ENCODE measurements at places on chromosomes 5 and 9. TPM values are rescaled to one million over a fixed set of nuclear protein-coding genes. Genes with fewer than 3 reads are reported as not detected.

MED7 gene
- 14.2 TPM for total RNA-seq

SLC25A25 gene
- 22.9 TPM for total RNA-seq

MATR3 gene
- total RNA-seq = 139 TPM

PCDHA9 gene
- total RNA-seq = 0.14 TPM

DUSP1 gene
- 445 TPM for total RNA-seq

SELENOP gene
- total RNA-seq = 332 TPM

GPR150 gene
- total RNA-seq = 0.10 TPM

- no peak for DNase-seq
Observed at GRCh38 chr5:29131285-29131684, 2062.2 kb upstream of the CDH6 start.

GRCh38 chr9:108666240-108666784 is 189.5 kb downstream of the ACTL7B start:
- DNase-seq = no peak

GRCh38 chr9:108108280-108108851 is 618.8 kb upstream of the KLF4 start:
- DNase-seq = no peak

DNA sequence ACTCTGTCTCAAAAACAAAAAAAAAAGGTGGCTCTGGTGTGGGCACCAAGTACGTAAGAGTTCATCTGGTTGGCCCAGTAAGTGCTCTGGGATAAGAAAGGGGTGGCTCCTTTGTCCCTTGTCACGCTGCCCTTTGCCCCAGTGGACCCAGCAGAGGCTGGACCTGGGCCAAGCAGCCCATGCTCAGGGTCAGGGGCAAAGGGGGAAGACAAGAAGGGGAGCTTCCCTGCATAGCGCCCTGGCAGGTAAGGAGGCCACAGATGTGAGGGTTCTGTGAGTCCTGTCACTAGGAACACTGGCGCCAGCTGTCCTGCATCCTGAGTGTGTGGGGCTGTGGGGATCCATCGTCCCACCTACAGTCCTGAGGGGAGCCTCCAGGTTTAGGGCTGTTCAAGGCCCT is 65.3 kb downstream of the GADD45G start:
- no peak for DNase-seq

- no peak for DNase-seq
Observed at GRCh38 chr9:26356491-26356890, 536.1 kb downstream of the CAAP1 start.

DNA sequence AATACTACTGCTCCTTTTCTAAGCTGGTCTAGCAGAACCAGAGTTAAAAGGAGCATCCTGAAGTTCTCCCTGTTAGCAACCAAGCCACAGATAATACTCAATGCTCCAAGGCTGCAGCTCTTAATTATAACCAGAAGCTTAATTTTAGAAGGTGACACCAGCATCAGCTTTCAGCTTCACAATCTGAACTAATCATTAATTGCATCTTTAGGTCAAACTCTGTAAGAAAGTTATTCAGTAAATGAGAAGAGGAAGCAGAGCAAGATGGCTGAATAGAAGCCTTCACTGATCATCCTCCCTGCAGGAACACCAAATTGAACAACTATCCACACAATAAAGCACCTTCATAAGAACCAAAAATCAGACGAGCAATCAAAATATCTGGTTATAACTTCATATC is 38.5 kb downstream of the APBA1 start:
- no peak for DNase-seq

- peak; percentile 22 for DNase-seq
Observed at GRCh38 chr9:138060881-138061280, 183.3 kb downstream of the CACNA1B start.

- DNase-seq = peak; percentile 94
Observed at GRCh38 chr5:149731617-149732323, 1.7 kb downstream of the PPARGC1B start.

- peak; percentile 86 for DNase-seq
Observed at GRCh38 chr9:130453487-130453886, 8.7 kb downstream of the ASS1 start.

DNA sequence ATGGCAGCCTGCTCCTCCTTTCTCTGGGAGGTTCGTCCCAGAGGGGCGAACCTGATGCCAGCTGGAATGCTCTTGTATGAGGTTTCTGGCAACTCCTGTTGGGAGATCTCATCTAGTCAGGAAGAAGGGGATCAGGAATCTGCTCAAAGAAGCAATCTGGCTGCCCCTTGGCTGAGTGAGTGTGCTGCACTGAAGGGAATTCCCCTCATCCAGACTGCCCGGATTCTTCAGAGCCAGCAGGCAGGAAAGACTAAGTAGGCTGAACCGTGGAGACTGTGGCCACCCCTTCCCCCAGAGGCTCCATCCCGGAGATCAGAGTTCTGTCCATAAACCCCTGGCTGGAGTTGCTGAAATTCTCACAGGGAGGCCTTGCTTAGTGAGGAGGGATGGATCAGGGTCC is 476.0 kb downstream of the CSNK1G3 start:
- no peak for DNase-seq

DNA sequence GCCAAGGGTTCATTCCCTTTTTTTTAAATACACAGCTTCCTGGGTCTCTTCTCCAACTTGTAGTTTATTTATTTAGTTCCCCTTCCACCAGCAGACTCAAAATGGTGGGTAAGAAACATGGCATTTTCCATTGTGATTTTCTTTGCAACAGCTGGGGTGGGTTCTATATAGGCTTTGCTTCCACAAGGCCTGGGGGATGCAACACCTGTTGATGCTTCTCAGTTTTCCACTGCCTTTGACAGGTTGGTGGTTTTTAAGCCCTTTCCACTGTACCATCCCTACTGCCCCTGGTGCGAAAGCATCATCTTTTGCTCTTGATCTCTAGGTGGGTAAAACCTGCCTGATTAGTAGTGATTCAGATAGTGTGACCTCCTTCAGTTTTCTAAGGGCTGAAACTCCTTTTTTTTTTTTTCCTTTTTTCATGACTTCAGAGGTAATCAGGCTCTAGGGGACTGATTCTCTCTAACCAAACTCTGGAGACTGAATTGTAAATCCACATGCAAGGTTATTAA is 8.5 kb downstream of the KDM3B start:
- no peak for DNase-seq

- DNase-seq = no peak
Observed at GRCh38 chr5:80763873-80764647, 109.3 kb upstream of the DHFR start.

GRCh38 chr9:75907329-75907728 is 16.9 kb downstream of the PCSK5 start:
- DNase-seq = no peak

DNA sequence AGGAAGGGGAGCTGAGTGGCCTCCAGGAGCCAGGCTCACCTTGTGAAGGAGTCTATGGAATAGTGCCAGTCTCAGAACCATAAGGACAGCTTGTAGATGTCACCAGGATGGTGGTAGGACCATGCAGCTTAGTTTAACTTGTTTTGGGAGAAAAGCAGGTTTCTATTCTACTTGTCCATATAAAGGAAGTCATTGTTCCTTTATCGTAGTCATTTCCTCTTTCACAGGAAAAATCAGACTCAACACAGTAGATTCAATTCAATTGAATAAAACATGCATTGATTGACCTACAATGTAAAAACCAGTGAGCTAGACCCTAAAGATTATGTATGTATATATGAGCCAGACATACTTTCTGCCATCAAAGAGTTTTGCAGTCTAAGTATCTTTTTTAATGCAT is 53.3 kb downstream of the MEGF10 start:
- no peak for DNase-seq

DNA sequence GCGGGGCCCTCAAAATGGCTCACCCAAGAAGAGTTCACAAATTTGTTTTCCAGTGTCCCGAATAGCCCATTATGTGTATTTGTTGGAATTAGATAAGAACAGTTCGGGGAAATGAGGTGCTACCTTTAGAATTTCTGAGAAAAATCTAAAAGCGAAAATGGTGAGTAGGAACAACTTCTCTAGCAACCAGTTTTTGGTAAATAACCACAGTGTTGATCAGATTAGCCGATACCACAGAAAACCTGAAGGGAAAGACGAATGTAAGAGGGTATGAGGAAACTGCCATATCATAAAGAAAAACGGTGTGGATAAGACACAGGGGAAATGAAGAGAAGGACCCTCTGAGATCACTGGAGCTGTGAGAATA is 31.0 kb downstream of the ADAM19 start:
- no peak for DNase-seq

DNA sequence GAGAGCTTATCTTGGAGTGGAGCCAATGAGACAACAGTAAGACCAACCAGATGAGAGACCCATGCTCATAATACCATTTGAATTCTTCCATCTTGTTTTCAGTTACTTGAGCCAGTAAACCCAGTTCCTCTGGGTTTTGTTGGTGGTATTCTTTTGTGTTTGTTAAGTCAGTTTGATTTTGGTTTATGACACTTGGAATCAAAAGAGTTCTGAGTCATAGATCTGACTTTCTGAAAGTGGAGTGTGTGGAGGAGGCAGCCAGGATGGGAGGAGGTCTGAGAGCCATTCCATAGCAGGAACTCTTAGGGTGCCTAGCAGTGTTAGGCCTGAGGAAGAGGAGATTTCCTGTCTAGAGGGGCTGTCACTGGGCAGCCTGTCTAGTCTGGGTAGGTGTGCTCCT is 24.6 kb upstream of the PANK3 start:
- no peak for DNase-seq

GRCh38 chr5:54991416-54991815 is 6.0 kb upstream of the ESM1 start:
- DNase-seq = no peak

DNA sequence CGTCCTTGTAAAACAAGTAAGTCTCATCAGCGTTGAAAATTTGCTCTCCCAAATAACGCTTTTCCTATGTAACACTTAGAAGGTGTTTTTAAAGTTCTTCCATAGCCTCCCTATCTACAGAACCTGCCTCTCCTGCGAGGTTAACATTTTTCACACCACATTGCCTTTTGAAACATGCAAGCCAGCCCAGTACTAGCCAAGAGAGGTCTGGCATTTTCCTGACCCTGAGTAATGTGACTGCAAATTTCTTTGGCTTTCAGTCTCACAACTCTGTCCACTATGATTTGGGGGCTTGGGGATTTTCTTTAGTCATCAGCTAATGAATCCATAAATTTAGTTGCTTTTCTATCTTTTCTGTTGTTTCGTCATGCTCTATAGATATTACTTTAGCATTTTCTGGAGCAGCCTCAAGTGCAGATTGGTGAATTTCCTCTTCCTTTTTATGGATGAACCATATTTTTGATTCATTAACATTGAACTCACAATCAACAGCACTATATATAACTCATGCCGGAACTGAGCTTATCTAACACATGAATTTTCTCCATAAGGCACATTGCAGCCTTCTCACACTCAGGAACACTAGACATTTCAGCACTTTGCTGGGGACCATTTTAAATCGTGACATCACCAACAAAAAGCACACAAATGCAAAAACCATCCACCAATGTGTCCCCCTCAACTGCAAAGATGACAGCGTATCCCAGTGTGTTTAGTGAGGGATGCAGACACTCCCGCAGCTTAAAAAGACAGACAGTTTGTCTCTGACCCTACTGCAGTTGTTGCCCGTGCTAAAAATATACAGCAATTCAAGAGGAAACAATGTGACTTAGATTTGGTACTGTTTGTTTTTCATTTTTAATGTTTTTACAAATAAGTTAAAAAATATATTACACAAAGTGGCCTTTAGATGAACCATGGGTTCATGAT is 77.2 kb upstream of the SPATA31C2 start:
- no peak for DNase-seq

DNA sequence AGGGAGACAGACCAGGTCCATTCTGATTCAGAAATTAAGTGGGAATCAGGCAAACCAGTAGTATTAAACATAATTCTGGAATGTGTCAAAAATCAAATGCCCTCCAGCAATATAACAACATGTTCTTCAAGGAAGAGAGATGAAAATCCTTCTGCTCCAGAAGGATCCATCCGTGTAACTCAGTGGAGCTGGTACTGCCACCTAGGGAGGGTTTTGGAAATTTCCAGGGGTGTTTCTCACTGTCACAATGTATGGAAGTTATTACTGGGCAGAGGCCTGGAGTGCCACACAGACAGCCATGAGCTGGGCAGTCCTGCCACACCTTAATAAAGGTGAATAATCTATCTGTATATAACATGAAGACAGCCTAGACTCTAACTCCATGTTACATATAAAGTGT is 87.5 kb downstream of the TTLL11 start:
- no peak for DNase-seq

- DNase-seq = no peak
Observed at GRCh38 chr5:38319491-38319890, 61.1 kb downstream of the EGFLAM start.

- DNase-seq = no peak
Observed at GRCh38 chr5:141574122-141574510, 44.7 kb downstream of the DIAPH1 start.

DNA sequence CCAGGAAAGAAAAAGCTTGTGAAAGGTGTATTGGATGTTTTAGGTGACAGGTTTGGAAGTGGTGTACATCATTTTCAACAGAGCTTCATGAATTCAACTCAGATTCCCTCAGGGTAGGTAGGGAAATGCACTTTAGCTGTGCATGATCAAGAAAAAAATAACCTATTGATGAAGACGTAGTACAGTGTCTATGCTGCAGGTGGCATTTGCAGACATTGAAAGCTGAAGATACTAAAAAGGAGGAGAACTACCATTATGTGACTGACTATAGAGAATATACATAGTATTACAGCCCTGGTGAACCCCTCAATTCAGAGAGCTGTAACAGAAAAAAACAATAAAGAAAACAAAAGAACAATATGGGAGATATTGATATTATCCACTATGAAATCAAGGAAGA is 2344.7 kb upstream of the ACO1 start:
- no peak for DNase-seq

GRCh38 chr9:114007991-114008666 is 70.0 kb downstream of the AMBP start:
- peak; percentile 73 for DNase-seq

GRCh38 chr5:14588758-14589543 is 7.4 kb downstream of the OTULINL start:
- DNase-seq = no peak

DNA sequence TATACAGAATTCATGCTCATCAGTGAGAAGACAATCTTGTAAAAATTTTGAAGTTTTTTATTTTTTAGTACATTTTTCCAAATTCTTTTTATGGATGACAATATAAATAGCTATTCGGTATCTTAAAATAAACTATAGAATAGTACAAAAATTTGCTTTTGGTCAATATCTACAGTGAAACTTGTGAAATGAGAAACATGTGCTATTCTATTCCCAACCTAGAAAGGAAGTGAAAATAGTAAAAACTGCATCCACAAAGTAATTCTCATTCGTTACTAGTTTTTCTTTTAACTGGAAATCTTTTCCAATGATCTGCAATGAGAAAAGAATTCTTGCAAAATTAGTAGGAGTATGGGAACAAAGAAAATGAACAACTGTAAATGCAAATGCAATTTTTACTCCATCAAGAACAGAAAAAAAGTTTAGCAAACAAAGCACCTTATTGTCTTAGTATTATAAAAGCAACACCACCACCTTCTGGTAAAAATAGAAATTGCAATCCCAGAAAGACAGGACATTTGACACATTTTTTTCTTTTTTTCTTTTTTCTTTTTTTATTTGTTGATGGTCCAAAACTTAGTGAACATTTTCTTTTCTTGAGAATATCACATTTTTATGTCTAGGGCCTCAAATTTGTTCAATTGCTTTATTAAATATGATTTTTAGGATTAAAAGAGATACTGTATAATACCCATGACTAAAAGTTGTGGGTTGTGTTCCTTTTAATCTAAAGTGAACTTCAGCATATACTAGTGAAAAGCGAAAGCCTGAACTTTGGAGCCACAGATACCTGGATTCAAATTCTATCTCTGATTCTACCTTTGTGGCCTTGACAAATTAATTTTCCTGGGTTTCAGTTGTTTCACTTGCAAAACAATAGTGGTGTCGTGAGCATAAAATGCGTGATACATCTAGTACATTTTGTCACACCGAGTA is 72.3 kb downstream of the SLCO4C1 start:
- DNase-seq = no peak

GRCh38 chr9:95772320-95773052 is 103.0 kb upstream of the ERCC6L2 start:
- peak; percentile 88 for DNase-seq
